ENCODE measurements at places on chromosomes 1 and 21.

GRCh38 chr1:115978292-115978941 lies 2.1 kb downstream of the SLC22A15 start:
- DNase-seq, result no peak

DNA sequence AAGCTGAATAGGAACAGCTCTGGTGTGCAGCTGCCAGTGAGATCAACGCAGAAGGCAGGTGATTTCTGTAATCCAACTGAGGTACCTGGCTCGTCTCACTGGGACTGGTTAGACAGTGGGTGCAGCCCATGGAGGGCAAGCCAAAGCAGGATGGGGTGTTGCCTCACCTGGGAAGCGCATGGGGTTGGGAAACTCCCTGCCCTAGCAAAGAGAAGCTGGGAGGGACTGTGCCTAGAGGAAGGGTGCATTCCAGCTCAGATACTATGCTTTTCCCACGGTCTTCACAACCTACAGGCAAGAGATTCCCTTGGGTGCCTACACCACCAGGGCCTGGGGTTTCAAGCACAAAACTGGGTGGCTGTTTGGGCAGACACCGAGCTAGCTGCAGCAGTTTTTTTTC lies 183.2 kb downstream of the DNM3 start:
- no peak for DNase-seq

- DNase-seq, result no peak
Measured at GRCh38 chr1:55645270-55645669, 430.1 kb upstream of the USP24 start.

- DNase-seq, result no peak
Measured at GRCh38 chr1:23393706-23394105, 24.1 kb upstream of the ZNF436 start.

- no peak for DNase-seq
Measured at GRCh38 chr1:200107004-200107470, 79.5 kb downstream of the NR5A2 start.

GRCh38 chr1:203276408-203276807 lies 28.9 kb upstream of the BTG2 start:
- DNase-seq, result no peak

- DNase-seq, result no peak
Measured at GRCh38 chr1:191888996-191889622, 269.2 kb upstream of the RGS18 start.

DNA sequence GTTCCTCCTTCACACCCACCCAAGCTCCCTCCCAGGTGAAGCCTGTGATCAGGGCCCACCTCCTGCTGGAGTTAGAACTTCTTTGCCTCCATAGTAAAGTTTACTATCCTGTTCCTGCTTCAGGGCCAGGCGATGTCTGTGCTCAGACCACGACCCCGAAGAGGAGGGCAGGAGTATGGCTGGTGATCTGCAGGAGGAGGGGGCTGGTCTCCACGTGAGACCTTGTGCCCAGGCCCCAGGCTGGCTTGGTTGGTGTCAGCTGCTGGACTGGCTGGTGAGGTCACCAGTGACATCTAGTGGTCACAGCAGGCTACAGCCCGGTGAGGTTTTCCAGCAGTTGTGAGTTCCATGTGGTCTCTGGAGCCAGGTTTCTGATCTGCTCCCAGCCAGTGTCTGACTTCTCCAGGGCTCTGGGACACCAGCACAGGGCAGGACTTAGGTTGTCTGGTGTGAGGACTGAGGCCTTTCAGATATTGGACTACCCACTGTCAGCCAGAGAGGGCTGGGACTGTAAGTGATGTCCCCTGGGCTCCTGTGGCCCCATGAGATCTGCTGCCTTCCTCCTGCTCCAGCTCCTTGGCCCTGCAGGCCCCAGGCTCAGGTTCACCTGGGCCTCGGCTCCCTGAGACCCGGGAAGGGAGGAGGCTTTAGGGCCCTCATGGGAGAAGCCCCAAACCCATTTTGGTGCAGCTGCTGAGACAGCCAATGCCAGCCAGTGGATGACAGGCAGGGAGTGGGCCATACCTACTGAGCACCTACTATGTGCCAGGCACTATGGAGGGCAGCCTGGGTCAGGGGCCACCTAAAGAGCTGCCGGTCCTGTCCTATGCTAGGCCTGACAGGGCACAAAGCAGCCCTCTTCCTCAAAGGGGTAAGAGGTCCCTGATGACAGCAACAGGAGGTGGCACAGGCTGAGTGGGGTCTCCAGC lies 6.0 kb upstream of the UBL4B start:
- DNase-seq, result peak; percentile 84

GRCh38 chr1:233443040-233443760 lies 115.7 kb downstream of the MAP3K21 start:
- no peak for DNase-seq

GRCh38 chr1:53638360-53639035 lies 100.5 kb downstream of the GLIS1 start:
- DNase-seq, result peak; percentile 42

DNA sequence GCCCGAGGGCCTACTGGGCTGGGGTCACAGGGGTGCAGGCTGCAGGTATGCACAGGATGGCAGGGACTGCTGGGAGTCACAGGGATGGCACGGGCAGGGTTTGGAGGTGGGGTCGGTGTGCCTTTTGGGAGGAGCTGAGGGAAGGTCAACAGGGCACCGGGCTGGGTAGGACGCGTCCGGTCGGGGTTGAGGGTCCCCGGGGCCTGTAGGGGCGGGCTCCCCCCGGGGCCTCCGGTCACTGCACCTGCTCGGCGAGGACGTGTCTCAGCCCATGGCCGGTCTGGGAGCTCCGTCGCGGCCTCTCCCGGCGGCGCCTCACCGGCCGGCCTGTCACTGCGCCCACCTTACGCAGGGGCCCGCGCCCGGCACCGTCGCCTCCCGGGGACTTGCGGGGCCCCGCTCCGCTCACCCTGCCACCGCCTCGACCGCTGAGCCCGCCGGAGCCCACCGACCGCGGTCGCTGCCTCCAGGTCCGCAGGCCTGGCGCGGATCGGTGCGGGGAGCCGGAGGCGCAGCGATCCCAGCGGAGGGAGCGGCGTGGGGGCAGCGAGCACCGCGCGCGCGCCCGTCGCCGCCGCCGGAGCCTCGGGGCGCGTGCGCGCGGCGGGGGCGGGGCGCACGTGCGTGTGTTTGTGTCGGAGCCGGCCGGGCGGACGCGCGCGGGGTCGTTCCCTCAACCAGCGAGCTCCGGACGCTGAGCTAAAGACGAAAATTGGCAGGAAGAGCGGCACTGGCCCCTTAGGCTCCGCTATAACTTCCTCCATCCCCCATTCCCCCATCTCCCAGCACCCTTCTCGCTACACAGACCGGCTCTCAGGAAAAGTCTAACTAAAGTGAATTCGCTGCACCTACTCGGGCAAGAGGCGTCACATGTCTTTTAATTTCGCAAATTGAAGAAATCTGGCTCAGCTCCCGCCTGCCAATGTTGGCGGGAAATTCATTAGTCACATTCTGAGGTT lies at the start of gene AMIGO1:
Gene AMIGO1 (minus strand): TSS at position 552 of the 959 bp plus-strand sequence. CDS start 815 bp downstream, outside the sequence.
- peak; percentile 86 for DNase-seq

DNA sequence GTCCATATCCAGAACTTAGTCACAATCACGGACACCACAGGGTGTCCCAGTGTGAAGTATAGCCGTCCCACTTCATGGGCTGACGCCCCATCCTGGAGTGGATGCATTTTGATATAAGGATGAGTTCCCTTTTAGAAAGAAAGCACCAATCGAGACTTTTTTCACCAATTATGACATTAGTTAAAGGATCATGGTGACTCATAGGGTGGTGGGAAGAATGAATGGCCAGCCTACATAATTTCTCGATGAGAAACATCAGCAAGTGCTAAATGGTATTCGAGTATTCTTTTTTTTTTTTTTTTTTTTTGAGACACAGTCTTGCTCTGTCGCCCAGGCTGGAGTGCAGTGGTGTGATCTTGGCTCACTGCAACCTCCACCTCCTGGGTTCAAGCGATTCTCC lies 38.5 kb upstream of the USP1 start:
- no peak for DNase-seq

GRCh38 chr1:4379451-4380175 lies 274.8 kb upstream of the AJAP1 start:
- no peak for DNase-seq

DNA sequence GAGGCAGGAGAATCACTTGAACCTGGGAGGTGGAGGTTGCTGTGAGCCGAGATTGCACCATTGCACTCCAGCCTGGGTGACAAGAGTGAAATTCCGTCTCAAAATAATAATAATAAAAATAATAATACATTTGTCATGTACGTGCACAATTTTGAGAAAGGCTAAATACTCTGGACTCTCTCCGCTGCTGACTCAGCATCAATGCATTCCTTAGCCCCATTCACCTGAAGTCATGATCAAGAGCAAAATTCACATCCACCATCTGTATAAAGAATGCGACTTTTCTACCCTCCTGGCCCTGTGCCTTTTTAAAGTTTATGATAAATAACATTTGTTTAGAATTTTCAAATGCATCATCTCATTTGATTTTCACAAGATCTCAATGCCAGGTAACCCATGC lies 35.5 kb upstream of the MAP1LC3C start:
- DNase-seq, result no peak

DNA sequence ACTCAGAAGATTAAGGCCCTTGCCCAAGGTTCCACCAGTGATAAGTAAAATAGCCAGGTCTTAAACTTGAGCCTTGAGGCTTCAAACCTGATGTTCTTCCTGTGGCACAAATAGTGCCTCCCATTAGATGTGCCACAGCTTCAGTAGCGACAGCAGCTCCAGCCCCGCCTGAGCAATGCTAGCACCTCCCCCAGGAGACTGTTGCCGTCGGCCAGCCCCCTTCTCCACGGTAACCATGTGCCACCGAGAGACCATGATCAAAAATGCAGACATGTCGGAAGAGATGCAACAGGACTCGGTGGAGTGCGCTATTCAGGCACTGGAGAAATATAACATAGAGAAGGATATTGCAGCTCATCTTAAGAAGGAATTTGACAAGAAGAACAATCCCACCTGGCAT lies 32.2 kb downstream of the KLHDC7A start:
- no peak for DNase-seq

- DNase-seq, result no peak
Measured at GRCh38 chr1:201285846-201286245, 2.5 kb downstream of the PKP1 start.

DNA sequence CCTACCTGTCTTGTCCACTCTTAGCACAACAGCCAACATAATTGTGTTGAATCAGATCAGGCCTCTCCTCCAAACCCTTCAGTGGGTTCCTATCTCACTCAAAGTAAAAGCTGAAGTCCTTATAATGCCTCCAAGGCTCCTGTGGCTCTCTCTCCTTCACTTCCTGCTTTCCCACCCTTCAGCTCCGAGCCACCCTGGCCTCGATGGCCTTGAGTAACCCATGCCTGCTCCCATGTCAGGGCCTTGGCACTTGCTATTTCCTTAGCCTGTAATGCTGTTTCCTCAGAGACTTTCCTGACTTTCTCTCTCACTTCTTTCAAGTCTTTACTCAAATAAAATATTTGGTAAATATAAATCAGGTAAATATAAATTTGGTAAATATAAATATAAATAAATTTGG lies 8.1 kb upstream of the PLEKHM2 start:
- DNase-seq, result no peak

GRCh38 chr1:228655796-228656394 lies 79.4 kb upstream of the RHOU start:
- DNase-seq, result no peak

- DNase-seq, result no peak
Measured at GRCh38 chr21:38740090-38740489, 65.6 kb upstream of the ETS2 start.

- no peak for DNase-seq
Measured at GRCh38 chr1:168081373-168082007, 55.2 kb downstream of the GPR161 start.
